ELF-1 (cell line): ENCODE measurements at places on chromosomes 2 and 18.

DNA sequence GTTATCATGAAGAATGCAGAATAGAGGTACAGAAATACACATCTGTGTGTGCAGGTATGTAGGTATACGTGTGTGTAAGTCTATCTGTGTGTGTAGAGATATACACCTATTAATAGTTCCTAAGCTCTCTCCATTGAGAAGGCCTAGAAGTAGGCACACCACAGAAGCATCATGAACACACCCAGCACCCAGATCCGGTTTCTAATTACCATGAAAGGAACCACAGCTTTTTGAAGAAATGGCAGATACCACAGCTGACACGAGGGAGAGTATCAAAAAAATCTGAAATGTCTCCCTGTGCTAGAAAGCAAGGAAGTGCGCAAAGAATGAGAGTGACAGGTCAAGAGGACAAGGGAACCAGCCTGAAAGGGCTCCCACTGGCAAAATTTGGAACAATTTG, 27.7 kb upstream of the AP1S3 start:
- DNase-seq = no peak

GRCh38 chr2:225889452-225889851, 489.9 kb downstream of the NYAP2 start:
- no peak for DNase-seq

GRCh38 chr2:21772624-21773023, 648.9 kb downstream of the TDRD15 start:
- DNase-seq = no peak

DNA sequence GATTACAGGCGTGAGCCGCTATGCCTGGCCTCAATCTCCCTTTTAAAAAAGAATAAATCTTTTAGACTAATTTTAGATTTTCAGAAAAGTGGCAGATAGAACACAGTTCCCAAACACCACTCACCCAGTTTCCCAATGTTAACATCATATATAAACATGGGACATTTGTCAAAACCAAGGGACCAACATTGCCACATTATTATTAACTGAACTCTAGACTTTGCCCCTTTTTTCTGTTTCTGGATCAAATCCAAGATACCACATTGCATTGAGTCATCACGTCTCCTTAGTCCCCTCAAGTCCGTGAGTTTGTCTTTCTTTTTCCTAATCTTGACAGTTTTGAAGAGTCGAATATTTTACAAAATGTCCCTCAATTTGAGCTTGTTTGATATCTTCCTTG, 2.4 kb downstream of the C2orf42 start:
- no peak for DNase-seq

DNA sequence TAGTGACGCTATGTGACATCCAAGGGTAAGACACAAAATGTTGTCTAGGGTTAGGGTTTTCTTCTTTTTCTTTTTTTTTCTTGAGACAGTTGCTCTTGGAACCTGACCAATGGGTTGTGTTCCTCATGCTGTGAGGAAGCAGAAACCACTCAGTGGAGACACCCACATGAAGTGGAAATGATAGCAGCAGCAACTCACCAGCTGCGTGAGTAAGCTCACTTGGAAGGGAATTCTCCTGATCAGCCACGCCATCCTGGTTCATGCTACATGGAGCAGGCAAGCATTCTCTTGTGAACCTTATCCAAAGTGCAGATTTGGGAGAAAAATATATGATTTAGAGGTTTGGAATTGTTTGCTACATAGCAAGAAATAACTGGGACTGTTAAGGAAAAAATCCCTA, 863.7 kb downstream of the EPHA4 start:
- no peak for DNase-seq

GRCh38 chr18:29104671-29105070, 927.7 kb upstream of the CDH2 start:
- no peak for DNase-seq

DNA sequence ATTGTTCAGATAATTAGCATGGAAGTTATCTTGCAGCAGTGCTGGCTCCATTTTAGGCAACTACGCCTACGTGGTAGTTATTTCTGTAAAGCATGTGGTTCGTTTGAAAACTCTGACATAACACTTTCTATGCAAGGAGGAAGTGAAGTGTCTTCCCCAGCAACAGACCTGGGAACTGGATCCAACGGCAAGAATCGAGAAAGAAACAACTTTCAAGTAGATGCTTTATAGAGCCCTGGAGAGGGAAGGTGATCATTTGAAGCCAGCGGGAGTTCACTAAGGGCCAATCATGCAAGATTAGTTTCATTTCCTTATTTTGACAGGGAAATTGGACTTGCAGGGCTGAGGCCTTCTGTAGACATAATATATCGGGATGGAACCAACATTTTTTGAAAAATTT, 218.3 kb downstream of the ACKR3 start:
- DNase-seq = no peak

DNA sequence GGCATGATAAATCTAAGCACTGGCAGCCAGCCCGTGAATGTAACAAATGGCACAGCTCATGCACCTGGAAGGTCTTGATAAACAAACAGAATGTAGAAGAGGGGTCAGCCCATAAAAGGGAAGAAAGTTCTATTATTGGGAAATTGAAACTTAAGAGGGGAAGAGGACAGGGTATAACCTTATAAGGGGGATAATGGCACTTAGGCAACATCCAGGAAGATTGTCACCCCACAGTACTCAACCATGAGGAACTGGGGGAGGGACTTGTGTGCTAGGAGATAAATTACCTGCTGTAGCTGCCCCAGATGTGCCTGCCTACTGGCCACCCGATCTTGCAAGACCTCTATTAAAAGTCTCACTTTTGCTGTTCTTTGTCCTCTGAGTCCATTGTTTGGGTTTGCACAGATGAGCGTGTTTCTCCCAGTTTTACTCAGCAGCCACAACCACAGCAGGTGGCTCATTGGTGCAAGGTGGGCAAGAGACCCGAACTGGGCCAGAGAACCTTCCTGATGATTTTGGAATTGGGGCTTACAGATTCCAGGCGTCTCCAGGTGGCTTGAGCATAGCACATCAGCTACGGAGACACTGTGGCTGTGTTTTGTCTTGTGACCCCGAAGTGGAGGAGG, 79.0 kb upstream of the TAF1B start:
- no peak for DNase-seq

- no peak for DNase-seq
Observed at GRCh38 chr2:105518897-105519296, 120.0 kb upstream of the FHL2 start.

DNA sequence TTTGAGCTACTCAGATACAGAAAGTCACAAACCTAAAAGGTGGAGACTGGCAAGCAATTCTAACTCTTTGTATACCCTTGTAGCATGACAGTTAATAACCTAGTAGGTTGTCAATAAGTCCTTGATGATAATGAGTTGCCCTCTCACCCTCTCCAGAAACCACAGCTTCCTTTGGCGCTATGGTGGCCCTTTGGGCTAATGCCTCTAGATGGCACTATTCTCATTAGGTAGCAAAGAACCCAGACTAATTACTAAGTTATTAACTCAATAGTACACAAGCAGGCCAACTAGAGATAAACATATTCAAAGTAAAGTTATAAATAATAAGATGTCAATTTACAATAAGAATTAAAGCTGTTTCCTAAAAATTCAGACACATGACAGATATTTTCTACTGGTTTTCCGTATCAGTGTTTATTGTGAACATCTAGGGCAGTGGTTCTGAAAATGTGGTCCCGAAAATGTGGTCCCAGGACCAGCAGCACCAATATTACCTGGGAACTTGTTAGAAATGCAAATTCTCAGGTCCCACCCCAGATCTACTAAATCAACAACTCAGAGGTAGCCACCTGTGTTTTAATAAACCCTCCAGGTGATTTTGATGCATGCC, 41.1 kb downstream of the LDAH start:
- peak; percentile 24 for DNase-seq
